ENCODE measurements at places on chromosomes 11 and 22.

- H3K4me3 ChIP-seq: peak overlapping the region; percentile 86
- H3K4me1 ChIP-seq: peaks cover 9% of the 10 kb centered on the region
- H3K36me3 ChIP-seq: no peaks in the 10 kb centered on the region
- H3K27me3 ChIP-seq: no peaks in the 10 kb centered on the region
Measured at GRCh38 chr22:45503816-45504372, 1.2 kb downstream of the FBLN1 start.

- no peaks in the 10 kb centered on the region for H3K4me1 ChIP-seq
- no peaks in the 10 kb centered on the region for H3K36me3 ChIP-seq
- no peaks in the 10 kb centered on the region for H3K27me3 ChIP-seq
- no peak overlapping the region for H3K27ac ChIP-seq
- no peak overlapping the region for H3K4me3 ChIP-seq
Measured at GRCh38 chr11:41775296-41775695, 315.8 kb upstream of the LRRC4C start.

GRCh38 chr11:33208150-33208549, 46.9 kb upstream of the CSTF3 start:
- H3K27me3 ChIP-seq: no peaks in the 10 kb centered on the region
- no peak overlapping the region for H3K27ac ChIP-seq
- DNase-seq: no peak

- peaks cover 57% of the 10 kb centered on the region for H3K27me3 ChIP-seq
- no peak for DNase-seq
- H3K4me1 ChIP-seq: no peaks in the 10 kb centered on the region
- no peak within 1 kb of the TSS for H3K27ac ChIP-seq
Measured at GRCh38 chr11:30016588-30017363, at the start of gene KCNA4. Gene KCNA4 (minus strand): TSS chr11:30017030. CDS start chr11:30012678, 4,352 bp downstream.

DNA sequence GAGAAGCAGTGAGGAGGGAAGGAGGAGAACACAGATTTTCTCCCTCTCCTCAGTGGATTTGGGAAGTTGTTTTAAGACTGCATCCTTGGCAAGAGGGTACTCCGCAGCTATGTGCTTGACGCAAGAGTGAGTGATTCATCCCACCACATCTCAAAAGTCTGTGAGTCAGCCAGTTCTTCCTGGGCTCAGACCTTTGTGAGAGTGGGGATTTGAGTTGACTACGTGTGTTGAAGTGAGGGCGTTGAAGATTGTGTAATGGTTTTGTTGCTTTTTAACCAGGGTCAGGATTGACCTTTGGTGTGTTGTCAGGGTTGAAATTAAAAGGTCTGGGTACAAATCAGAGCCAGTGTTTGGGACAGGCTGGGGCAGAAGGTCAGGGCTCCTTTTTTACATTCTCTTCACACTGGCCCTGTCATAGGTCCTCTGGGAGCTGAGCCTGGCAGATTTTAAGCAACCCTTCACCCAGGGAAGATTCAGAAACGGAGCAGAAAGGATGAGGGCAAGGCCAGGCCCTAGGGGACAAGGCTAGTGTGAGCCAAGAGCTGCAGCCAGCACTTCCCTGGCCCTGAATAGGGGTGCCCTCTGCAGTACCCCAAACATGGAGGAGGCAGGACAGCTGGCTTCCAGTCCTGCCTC, 4.2 kb upstream of the C11orf86 start:
- H3K4me1 ChIP-seq: peaks cover 54% of the 10 kb centered on the region
- H3K4me3 ChIP-seq: no peak overlapping the region
- no peaks in the 10 kb centered on the region for H3K27me3 ChIP-seq
- DNase-seq: peak; percentile 87
- no peaks in the 10 kb centered on the region for H3K36me3 ChIP-seq

Data from RWPE2 (cell line).